ENCODE measurements at places on chromosomes 3 and 15.

GRCh38 chr3:41525303-41526064 lies 326.2 kb downstream of the CTNNB1 start:
- DNase-seq, result no peak

DNA sequence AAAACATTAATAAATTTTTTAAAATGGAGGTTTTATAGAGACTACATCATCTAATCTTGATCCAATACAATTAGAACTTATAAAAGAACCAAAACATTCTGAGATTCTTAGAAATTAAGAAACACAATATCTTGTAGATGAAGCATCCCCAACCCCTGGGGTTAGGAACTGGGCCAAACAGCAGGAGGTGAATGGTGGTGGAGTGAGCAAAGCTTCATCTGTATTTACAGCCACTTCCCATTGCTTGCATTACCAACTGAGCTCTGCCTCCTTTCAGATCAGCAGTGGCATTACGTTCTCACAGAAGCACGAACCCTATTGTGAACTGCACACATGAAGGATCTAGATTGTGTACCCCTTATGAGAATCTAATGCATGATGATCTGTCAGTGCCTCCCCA lies 36.3 kb downstream of the KNL1 start:
- DNase-seq, result no peak

GRCh38 chr15:67166280-67167009 lies 88.0 kb downstream of the AAGAB start:
- no peak for DNase-seq

DNA sequence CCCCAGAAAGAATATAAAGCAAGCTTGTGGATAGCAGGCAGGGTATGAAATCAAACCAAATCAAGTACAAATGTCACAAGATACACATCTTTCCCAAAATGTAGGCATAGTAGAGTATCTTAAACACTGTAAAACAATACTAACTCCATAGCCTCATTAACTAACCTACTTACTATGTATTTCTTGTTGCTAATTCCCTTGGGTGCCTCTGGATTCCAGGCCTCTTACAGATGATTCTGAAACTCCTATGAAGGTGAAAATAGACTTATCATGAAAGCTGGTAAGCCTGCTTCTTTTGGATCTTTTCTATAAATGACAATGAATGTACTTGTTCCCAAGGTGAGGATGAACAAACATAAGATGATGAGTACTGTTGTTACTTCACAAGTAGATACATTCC lies 93.8 kb downstream of the FRMD5 start:
- DNase-seq, result no peak

GRCh38 chr15:32716216-32716914 lies 1.4 kb upstream of the GREM1 start:
- DNase-seq, result no peak

- DNase-seq, result no peak
Observed at GRCh38 chr3:11327619-11328018, 55.4 kb downstream of the ATG7 start.

GRCh38 chr15:65029736-65030208 lies 333 bp upstream of the MTFMT start:
- no peak for DNase-seq

GRCh38 chr15:79561982-79562381 lies 129.8 kb downstream of the MINAR1 start:
- DNase-seq, result no peak

DNA sequence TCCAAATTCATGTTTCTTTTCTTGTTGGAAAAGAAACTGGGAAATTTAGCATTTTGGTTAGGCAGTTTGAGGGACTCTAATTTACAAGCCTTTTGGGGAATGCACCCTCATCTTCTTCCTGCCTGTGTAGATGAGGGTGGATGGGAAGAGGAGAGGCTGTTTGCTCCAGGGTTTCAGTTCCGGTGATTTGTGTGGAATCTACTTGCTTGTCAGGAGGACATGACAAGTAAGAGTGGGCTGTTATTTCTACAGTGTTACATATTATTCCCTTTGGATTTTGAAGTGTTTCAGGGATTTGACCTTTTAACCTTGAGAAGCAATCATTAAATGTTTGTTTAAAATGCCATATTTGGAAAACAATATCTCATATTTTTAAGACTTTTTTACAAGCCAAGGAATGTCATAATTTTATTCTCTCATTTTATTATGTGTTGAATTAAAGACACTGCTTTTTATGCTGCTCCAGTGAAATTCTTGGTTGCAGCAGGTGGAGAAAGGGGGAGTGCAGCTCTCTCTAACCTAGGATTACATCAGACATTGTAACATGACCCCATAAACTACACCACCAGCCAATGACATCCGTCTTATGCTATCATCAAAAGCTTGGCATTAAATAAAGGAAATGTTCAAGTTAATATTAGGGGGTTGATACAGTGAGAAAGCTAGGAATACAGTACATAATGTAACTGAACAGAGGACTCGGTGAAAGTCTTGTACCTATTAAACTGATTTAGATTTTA lies 30.2 kb downstream of the PLAAT1 start:
- no peak for DNase-seq

DNA sequence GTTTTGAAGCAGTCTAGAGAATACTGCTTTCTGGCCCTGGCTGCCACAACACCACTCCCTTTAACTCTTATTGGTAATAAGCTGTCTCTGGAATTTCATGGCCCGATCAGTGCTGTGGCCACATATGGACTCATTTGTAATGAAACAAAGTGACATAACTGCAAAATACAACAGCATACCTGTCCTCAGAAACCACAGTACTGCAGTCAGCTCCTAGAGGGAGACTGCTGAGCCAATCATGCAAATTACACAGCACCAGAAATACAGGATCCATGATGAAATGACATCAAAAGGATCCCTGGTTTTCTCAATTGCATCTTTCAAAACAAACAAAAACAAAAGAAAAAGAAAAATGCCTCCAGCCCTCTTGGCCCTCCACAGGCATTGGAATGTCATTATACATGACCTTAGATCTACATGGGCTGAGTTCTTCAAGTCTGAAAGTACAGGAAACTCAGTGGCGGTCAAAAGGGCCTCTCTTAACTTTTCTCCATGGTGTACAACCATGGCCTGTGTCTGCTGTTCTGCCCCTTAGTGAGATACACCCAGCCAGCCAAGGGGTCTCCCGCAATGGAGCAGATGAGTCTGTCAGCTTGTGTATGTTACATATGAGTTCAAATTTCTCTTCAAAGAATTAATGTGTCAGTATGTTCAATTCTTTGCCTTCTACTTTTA lies 24.9 kb upstream of the KBTBD12 start:
- DNase-seq, result no peak

DNA sequence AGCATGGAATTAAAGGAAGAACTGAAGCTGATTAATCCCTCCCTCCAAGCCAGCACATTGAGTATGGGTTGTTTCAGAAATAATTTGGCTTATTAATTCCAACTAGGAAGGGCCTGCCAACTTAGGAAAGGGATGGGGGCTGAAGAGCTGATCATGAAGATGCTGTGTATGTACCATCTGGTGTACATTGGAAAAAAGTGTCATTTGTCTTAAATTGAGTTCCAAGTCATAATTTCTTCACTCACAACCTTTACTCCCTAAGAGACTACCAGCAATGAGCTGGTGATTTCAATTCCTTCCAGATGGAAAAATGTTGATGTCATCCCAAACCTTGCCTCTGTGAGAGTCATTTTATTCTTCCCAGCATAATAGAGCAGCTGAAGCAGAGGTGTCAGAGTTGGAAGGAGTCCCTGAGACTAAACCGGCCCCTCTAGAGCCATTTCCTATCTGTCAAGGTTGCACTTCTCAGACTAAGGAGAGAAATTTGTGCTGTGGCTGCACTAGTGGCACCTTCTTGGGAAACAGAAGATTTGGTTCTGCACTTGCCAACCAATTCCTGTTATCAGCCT lies 79.4 kb downstream of the GTPBP8 start:
- no peak for DNase-seq

DNA sequence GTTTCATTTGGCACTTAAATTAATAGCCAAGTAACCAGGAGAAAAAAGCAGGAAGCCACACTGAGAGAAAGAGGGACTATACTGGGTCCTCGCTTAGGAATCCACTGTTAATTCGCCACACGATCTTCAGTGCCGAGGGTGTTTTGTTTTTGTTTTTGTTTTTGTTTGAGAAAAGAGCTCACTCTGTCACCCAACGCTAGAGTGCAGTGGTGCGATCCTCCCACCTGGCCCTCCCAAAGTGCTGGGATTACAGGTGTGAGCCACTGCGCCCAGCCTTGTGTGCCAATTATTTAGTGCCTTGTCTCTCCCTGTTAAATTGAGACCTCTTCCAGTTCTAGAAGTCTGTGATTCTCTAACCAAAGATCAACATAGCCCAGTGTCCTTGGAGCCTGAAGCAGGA lies 53.8 kb upstream of the TPM1 start:
- DNase-seq, result no peak
